ENCODE measurements at places on chromosomes 3 and 15.

DNA sequence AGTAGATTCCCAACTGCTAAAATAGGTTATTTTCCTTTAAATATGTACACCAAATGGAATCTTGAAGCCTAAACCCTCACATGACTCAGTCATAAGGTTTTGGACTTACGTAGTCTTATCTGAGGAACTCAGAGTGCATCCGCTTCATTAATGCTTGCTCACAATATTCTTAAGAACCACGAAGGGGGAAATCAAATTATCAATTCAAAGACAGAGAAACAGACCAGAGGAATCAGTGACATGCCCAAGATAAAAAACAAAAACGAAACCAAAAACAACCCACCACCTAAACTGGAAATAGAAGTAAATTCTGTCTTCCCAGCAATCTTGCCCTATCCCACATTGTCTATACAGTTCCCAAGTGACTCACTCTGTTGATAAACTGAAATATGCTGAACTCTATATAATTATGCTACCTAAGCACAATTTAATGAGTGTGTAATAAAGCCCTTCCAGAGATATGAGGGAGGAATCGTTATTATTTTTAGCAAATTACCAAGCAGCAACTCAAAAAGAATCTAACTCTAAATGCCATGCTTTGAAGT lies 135.4 kb upstream of the CBLB start:
- DNase-seq, result no peak

GRCh38 chr3:29475305-29475840 lies 194.5 kb downstream of the RBMS3 start:
- no peak for DNase-seq

- DNase-seq, result no peak
Observed at GRCh38 chr3:76107935-76108570, 322.7 kb upstream of the ZNF717 start.

GRCh38 chr15:64909546-64909945 lies 2.2 kb upstream of the ANKDD1A start:
- DNase-seq, result no peak

- DNase-seq, result no peak
Observed at GRCh38 chr3:118526758-118527513, 507.7 kb downstream of the IGSF11 start.

DNA sequence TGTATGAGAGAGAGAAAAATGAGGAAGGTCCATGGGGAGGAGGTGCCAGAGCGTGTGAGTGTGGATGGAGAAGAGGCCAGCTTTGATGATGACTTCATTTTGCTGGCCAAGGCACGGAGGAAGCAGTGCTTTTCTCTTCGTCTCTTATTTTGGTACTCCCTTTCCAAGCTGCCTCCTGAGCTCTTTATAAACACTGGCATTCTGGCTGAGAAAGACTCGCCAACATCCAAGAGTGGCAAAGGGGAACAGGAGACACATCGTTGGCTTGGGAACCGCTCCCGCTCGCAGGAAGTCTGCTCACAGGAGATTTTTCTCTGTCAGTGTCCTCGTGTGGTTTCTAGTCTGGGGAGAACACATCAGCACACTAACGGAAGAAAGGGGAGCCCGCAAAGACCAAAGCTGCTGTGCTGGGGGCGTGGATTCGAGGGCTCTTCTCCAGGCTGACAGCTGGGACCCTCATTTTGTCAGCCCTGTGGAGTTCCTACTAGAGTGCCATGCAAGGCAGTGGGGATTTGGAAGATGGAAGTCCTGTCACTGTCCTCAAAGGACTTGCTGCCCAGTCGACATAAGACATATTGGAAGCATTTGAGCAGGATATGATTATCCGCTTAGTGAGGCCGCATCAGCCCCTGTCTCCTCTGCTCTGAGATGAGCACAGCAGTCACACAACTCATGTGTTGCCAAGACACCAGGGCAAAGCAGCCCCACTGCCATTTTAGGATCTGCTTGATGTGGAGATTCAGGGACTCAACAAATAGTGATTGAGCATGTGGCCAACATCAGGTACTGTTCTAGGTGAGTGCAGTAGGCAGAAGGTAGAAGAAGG lies 8.0 kb upstream of the SEMA4B start:
- no peak for DNase-seq

DNA sequence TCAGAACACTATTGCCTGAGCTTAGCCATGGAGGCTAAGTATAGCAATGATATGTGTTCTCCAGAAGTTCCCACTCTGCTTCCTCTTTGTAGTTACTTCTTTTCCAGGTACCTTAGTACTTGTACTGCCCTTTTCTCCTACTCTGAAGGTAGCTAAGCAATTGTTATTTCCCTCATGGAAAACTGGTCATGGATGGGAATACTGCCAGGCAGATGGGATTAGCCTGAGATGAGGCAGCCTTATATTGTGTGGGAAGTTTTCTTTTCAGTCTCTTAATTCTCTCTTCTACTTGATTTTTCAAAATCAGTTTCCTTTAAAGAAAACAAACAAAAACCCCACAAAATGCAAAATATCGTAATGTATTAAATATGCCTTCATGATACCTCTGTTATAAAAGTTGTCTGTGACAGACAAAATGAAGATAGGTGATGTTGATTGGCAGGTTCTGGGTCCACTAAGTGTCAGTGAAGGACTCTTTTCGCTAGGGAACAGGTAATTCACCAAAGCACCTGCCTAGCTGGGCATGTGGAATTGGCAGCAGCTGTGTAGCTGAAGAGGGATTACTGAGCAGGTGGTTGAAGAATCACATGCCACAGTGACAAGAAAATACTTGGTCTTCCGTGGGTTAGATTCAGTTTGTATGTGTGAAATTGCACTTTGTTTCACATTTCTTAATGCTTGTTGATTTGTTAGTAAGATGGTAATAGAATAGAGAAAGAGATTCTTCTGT lies 4.1 kb downstream of the ZNF609 start:
- DNase-seq, result no peak

GRCh38 chr15:70252056-70252950 lies 154.6 kb upstream of the TLE3 start:
- no peak for DNase-seq

- no peak for DNase-seq
Observed at GRCh38 chr3:115709931-115710330, 86.6 kb downstream of the GAP43 start.

- no peak for DNase-seq
Observed at GRCh38 chr3:148214705-148215104, 483.0 kb upstream of the AGTR1 start.

DNA sequence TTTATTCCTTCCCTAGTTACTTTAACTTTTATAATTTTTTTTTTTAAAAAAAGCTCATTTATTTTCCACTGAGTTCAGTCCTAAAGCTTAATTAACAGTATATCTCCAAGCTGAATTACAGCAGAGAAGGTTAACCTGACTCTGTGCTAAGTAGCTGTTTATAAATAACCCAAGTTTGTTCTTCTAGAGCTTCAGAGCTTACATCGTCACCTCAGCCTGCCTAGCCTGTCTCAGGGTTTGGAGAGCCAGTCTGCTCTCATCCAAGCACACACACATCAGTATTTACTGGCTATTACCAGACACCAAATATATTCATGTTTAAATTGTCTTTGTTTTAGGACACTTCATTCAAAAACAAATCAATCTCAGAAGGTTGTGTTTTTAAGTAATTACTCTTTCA lies 154.9 kb downstream of the CDIN1 start:
- DNase-seq, result no peak

Data from head of caudate nucleus (tissue), 42 donors.